ENCODE measurements at places on chromosomes 16 and 17.

DNA sequence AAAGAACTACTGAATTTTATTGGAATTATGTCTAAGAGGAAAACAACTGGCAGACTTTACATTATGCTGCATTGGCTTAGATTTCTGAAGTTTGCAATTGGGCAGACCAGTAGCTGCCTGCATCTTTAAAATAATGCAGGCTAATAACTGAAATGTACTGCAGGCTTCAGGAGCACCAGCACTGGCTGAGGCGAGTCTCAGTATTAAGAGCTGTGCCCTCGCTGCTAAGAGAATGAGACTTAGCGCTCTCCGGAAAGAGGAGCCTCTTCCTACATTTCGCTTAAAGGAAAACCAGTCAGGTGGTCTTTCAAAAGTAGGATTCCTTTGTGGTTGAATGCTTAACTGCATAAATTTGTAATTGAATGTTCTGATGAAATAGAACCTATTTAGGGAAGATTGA is 885 bp downstream of the CNTNAP4 start:
- no peak for DNase-seq

GRCh38 chr16:70433458-70434103 is 5.3 kb downstream of the ST3GAL2 start:
- no peak for DNase-seq

DNA sequence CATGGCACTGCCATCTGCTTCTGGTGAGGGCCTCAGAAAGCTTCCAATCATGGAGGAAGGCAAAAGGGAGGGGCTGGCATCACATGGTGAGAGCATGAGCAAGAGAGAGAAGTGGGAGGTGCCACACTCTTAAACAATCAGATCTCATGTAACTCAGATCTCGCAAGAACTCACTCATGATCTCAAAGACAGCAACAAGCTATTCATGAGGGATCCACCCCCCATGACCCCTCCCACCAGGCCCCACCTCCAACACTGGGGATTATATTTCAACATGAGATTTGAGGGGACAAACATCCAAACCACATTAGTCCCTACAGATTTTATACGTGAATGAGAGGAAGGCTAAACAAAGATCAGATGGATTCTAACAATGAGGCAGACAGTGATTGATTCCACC is 8.9 kb upstream of the TMEM132E start:
- DNase-seq: no peak

- DNase-seq: no peak
Observed at GRCh38 chr16:8859913-8860881, 8.6 kb downstream of the CARHSP1 start.

- DNase-seq: peak; percentile 47
Observed at GRCh38 chr17:40069751-40070708, 7.3 kb downstream of the THRA start.

DNA sequence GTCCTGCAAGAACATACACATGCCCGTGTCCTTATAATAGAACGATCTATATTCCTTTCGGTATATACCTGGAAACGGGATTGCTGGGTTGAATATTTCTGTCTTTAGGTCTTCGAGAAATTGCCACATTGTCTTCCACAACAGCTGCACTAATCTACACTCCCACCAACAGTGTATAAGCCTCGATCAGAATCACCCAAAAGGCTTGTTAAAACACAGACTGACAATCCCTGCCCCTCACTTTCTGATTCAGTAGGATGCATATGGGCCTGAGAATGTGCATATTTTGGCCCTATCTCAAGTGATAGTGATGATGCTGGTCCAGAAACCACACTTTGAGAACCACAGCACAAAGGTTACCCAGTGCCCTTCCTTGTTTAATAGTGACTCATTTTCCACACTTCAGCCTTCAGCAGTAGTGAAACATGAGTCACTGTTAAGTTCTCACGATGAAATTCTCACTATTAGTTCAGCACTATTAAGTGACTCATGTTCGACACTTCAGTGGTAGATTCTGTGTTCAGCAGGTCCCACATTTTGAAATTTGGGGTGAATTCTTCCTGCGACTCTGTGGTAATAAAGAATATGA is 215.6 kb downstream of the GRIN2A start:
- no peak for DNase-seq

- no peak for DNase-seq
Observed at GRCh38 chr17:72466199-72466598, 345.4 kb downstream of the SOX9 start.

- no peak for DNase-seq
Observed at GRCh38 chr16:84303023-84303422, 8.3 kb downstream of the WFDC1 start.

DNA sequence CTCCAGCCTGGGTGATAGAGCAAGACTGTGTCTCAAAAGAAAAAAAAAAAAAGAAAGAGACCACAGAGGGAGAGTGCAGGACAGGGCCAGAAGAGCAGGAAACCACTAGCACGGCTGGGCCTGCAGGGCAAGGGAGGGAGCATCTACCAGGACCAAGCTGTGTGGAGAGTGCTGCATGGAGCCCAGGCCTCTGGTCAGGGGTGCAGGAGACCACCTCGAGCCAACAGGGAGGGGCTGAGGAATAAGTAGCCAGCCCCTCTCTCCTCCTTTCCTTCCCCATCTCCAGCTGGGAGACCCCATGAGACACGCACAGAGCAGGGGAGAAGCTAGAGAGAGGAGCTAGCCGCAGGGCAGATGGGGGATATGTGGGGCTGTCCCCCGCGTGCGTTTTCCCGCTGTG is 67.0 kb upstream of the DNAH17 start:
- DNase-seq: no peak

GRCh38 chr17:64741038-64741641 is 79.0 kb upstream of the SMURF2 start:
- no peak for DNase-seq

- DNase-seq: peak; percentile 49
Observed at GRCh38 chr16:50627419-50627818, 53.7 kb downstream of the SNX20 start.

- peak; percentile 79 for DNase-seq
Observed at GRCh38 chr17:35747540-35748017, 5.5 kb downstream of the GAS2L2 start.

DNA sequence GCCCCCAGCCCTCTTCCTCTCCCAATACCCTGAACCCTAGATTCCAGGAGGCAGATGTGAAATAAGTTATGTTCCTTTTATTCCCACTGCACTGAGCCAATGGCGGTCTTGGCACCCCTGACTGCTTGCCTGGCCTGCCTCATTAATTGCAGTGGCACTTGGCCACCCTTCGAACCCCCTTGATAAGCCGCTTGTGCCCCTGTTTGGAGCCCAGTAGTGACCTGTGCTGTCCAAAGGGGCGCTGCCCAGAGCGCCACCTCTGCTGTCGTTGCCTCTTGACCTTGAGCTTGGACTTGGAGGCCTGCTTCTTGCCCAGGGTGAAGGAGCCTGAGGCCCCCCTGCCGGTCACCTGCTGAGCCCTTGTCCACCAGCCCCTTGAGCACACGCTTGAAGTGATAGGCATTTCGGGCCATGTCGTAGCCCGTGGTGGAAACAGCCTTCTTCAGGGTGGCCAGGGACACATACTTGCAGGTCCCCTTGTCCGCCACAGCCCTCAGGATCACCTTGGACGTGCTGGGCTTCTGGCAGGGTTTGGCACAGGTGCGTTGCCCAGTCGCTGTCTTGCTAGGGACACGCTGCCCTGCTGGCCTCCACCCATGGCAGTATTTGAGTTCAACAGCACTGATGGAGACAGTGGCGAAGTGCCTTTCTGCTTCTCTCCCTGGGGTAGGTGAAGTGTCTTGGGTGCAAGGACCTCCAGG is 5.7 kb downstream of the SGCA start:
- no peak for DNase-seq

DNA sequence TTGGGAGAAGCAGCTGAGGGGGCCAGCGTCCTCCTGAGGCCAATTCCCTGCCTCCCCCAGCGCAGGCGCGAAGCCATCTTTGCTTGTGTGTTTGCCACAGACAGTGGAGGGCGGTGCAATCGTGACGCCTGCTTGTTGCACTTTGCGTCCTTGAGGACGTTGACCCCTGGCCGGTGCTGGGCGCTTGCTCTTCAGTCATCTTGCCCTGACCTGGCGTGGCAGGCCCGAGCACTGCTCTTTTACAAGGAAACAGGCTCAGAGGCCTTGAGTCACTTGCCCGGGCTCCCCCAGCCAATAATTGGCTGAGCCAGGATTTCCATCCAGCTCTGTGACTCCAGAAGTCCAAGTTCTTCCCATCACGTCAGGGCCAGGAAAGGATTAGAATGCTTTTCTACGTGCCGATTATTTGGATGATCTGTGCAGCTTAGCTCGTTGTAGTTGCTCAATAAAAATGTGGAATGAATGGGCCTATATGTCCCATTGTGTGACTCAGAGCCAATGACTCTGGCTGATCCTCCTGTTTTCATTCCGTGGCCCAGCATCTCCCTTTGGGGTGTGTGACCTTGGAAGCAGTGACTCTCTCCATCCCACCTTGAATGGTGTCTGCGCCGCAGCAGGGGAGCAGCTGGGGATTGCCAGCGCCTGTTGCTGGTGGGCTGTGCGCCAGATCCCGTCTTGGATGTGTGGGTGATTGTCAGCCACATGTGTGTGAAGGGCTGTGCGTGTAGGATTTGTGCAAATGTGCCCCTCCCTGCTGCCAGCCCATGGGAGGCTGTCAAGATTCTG is 214.1 kb downstream of the SEC14L1 start:
- no peak for DNase-seq

DNA sequence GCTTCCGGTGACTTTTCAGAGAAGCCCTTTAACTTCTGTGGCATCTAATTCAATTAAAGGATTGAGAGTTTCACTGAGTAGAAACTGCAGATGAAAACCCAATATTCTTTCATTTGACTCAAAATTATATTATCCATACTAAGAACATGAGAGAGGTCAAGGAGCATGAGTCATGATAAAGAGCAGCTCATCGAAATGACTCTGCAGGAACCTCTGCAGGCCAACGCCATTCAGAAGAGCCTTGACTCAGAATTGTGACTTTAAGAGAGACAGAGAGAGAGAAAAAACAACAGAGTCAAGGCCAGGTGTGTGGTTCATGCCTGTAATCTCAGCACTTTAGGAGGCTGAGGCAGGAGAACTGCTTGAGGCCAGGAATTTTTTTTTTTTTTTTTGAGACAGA is 417.2 kb upstream of the XYLT1 start:
- no peak for DNase-seq

GRCh38 chr17:60094754-60095153 is 16.0 kb upstream of the HEATR6 start:
- peak; percentile 11 for DNase-seq

DNA sequence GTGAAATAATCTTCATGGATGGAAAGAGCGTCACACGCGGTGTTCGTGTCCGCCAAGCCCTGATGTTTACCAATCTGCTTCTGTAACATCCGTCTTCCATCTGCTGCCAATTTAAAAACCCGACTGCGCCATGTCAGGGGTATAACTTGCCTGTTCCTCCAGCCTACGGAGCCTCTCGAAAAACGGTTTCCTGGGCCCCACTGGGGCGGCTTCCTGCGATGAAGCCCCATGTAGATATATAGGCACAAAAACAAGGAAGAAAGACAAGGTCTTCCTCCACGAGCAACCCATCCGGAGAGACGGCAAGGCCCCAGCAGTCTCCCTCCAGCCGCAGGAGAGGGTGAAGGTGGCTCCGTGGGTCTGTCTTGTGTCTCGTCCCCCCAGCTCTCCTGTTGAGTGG is at the start of gene PTX4:
Gene PTX4, minus strand, starts transcription at position 326 of the 400 bp plus-strand sequence. Its CDS starts 35 bp downstream, at position 291.
- no peak for DNase-seq

DNA sequence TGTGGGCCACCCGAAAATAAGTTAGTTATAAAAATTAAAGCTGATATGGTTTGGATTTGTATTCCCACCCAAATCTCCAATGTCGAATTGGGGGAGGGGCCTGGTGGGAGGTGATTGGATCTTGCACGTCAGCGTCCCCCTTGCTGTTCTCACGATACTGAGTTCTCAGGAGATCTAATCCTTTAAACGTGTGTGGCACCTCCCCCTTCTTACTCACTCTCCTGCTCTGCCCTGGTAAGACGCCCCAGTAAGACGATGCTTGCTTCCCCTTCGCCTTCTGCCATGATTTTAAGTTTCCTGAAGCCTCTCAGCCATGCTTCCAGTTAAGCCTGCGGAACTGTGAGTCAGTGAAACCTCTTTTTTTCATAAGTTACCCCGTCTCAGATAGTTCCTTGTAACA is 35.4 kb downstream of the SYCE1L start:
- no peak for DNase-seq

- DNase-seq: no peak
Observed at GRCh38 chr16:2609827-2610470, 72.1 kb downstream of the PDPK1 start.

DNA sequence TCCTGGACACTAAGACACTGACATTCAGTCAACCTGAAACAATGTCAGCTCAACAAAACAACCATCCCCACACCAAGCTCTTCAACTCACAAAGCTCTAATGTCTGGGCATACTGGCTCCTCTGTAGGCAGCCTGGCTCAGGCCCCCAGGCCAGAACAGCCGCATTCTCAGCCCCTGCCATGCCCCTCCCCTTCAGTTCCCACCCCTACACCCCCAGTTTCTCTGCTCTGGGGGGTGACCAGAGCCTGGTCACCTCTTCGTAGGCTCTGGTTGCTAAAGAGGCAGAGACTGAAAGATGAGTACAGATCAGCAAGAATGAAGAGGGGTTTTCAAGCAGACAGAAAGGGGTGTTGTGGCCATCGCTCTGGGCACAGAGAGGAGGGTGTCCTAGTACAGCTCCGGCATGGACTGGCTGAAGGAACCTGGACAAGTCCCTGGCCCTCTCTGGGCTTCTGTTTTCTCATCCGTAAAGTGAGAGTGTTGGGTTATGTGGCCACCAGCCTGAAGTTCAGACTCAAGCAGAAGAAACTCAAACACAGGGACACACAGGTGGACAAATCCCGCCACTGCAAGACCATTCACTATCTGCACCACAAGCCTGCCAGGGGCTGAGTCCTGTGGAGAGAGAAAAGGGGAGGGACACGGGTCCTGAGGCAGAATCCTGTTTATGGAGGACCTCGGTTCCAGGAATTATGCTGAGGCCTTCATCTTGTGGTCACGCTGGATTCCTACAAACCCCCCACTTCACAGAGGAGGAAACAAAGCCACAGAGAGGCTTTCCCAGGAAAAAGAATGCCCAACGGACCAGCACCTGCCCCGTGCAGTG is 987 bp upstream of the SLC4A1 start:
- no peak for DNase-seq

DNA sequence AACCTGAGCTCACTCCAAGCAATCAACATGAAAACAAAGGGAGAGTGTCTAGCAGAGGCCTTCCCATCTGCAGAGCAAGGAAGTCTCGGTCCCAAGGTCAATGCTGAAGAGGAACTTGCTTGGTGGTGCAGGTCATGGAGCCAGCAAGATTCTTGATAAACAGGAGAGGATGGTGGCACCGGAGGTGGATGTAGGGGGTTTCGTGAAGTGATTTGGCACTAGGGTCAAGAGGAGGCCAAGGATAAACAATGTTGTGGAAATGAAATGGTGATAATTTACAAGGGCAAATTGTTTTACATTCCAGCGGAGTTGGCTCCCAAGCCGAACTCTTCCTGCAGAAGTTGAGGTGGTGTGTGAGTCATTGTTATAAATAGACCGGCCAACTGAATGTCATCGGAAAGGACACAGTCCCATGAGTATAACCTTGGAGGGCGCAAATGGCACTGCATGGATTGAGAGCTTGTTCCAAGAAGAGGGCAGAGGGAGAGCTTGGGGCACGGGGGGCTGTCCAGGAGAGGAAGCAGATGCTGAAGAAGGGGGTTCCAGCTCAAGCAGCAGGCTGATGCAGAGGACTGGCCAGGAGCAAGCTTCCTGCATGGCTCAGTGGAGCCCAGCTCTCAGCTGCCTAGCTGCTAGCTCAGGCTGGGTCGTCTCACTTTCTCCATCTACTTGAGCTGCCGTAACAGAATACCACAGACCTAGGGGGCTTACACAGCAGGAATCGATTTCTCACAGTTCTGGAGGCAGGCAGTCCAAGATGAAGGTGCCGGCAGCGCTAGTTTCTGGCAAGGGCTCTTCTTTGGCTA is 136.6 kb downstream of the COPRS start:
- DNase-seq: no peak

- DNase-seq: no peak
Observed at GRCh38 chr17:60548990-60549389, 22.9 kb upstream of the APPBP2 start.

Measured in CD4-positive, alpha-beta T cell treated with Interleukin-4 for 1 hour (primary cell).